ENCODE measurements at places on chromosomes 11 and 22.

- no peak for DNase-seq
Measured at GRCh38 chr11:94201004-94201465, 72.4 kb downstream of the PANX1 start.

GRCh38 chr11:110897035-110897434, 184.8 kb upstream of the ARHGAP20 start:
- DNase-seq, result no peak

- no peak for DNase-seq
Measured at GRCh38 chr11:33577204-33577603, 123.4 kb downstream of the C11orf91 start.

GRCh38 chr11:38791346-38791961, 2193.4 kb upstream of the RAG2 start:
- DNase-seq, result no peak

DNA sequence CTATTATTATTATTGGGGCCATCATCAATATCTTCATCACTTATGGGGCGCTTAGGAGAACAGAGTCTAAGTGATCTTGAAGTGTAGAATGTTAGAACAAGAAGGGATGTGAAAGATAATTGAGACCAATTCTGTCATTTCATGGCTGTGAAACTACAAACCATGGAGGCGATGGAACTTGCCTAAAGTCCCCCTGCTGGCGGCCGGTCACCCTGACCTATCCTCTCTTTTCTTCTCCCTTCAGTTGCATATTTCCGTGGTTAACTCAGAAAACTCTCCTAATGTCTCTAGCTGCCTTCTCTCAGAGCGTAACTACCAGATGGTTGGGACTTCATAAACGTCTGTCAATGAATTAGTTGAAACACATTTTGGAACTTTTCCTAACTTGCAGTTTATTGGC, 6.6 kb upstream of the OR4B1 start:
- DNase-seq, result no peak

- no peak for DNase-seq
Measured at GRCh38 chr22:17878186-17878694, 104.0 kb upstream of the BID start.

- DNase-seq, result no peak
Measured at GRCh38 chr22:38618682-38619081, 37.5 kb downstream of the FAM227A start.

- DNase-seq, result no peak
Measured at GRCh38 chr11:75557666-75558494, 4.2 kb upstream of the SERPINH1 start.

- DNase-seq, result no peak
Measured at GRCh38 chr11:113664069-113664980, 41.8 kb downstream of the TMPRSS5 start.

GRCh38 chr11:119679346-119679745, 49.7 kb downstream of the NECTIN1 start:
- DNase-seq, result no peak

DNA sequence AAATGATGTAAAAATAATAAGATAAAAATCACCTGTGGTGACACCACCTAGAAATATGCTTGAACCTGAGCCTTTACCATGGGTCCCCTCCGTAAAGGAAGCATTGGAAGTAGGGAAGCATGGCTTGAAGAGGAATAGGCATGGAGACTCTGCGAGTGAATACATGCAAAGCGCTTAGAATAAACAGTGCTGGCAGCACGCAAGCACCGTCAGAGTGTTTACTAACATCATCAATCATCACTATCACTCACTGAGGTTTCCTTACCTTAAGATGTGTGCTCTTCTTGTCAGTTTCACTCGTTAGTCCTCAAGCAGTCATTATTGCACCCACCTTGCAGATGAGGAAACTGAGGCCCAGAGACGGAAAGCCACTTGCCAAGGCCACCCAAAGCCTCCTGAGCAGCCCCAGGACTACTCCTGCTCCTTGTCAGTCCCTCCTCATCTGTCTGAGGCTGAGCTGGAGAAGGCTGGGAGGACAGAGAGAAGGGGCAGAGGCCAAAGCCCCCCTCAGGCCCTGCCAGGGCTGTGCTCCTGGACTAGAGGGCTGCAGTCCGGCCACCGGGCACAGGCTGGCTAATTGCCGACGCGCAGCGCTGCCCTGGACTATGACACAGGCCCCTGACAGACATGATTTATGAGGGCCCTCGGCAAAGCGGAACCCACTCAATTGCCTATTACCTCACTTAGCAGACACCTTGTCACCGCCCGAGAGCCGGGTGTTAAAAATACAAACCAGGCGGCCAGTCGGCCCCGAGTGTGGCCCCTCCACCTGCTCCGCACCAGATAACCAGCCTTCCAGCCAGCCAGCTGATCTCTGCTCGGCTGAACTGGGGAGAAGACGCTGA, 168.9 kb downstream of the MN1 start:
- no peak for DNase-seq

GRCh38 chr11:65899356-65900124, 648 bp downstream of the FOSL1 start:
- peak; percentile 57 for DNase-seq

DNA sequence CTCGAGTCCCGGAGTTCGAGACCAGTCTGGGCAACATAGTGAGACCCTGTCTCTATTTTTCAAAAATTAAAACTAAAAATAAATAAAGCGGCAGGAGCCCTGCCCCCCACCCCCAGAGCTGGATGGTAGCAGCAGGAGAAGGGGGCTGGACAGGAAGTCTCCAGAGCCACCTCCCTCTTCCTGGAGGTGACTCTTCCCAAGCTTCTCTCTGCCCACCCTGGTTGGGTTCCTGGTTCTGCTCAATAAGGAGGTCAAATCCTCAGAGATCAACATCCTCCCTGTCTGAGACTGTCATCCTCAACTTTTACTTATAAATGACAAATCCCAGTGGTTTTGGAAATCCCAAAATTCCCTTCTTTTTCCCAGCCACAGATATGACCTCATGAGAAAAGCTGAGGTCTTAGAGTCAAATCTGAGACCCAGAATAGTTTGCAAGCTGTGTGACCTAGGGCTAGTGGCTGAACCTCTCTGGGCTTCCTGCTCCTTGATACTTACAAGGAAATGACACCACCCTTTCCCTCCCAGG, 987 bp downstream of the C1QTNF6 start:
- DNase-seq, result no peak

DNA sequence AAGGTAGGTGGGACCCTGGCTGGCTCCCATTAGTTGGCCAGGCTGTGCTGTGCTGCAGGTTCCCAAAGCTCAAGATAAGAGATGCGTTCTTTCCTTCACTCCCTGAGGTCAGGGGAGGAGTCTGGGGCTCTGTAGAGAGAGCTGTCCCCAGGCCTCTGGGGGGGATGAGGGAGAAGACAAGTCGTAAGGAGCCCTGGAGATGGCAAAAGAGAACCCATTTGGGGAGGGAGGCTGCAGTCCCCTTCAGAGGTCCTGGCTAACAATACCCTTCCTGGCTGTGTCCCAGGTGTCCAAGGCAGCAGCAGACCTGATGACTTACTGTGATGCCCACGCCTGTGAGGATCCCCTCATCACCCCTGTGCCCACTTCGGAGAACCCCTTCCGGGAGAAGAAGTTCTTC, 916 bp downstream of the GNG3 start:
- DNase-seq, result no peak

GRCh38 chr22:35552846-35553245, 12.2 kb downstream of the RASD2 start:
- DNase-seq, result no peak
